Stimulated activated CD4-positive, alpha-beta T cell treated with anti-CD3 and anti-CD28 coated beads, Interleukin-12 subunit alpha, Interleukin-12 subunit beta, amount 100 ng/mL, for 48 hours (primary cell): ENCODE measurements at places on chromosomes 1 and 21.

GRCh38 chr1:68221980-68222373 is 10.3 kb downstream of the WLS start:
- no peak for DNase-seq

- DNase-seq, result no peak
Observed at GRCh38 chr1:37035796-37036666, 1.7 kb upstream of the GRIK3 start.

DNA sequence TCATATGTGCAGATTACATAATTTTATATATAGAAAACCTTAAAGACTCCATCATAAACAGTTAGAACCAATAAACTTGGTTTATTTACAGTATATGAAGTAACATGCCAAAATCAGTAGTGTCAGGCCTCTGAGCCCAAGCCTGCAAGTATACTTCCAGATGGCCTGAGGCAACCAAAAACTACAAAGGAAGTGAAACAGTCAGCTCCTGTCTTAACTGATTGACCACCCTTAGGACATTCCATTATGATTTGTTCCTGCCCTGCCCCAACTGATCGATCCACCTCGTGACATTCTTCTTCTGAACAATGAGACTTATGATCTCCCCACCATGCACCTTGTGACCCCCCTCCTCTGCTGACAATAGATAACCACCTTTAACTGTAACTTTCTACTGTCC is 630.3 kb downstream of the AMY1C start:
- no peak for DNase-seq

- DNase-seq, result no peak
Observed at GRCh38 chr21:36966821-36967768, 626 bp upstream of the HLCS start.

DNA sequence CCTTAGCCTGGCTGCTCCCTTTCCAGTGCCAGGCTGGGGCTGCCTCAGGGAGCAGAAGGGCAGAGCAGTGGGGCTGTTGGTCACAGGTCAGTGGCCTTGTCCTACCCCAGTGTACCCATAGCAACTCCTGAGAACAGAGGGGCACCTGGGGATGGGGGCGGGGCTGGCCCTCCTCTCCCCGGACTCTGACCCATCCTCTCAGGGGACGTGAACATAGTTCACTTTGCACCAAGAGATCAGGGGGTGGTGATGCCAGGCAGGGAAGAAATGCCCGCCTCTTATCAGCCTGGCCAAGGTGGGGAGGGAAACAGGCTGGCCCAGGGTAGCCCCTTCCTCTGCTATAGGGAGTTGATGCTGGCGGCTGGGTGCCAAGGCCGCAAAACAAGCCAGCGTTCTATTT is 4.9 kb downstream of the ETNK2 start:
- no peak for DNase-seq

GRCh38 chr1:216140730-216141524 is 282.3 kb downstream of the USH2A start:
- no peak for DNase-seq

DNA sequence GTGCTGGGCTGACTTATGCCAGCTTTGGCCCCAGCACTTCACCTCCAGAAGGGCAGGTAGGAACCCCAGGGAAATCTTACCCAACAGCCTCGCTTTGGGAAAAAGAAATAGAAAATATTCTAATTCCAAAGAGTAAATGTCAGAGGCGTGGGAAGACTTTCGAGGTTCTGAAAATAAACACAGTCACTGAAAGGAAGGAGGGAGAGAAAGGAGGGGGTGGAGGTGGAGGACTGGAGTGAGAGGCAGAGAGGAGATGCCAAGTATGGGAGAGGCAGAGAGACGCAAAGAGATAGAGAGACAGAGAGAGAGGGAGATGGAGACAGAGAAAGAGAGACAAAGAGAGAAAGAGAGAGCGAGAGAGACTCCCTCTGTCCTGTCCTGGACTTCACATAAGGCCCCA is 395.0 kb downstream of the PTPRU start:
- DNase-seq, result no peak

GRCh38 chr1:20134995-20135394 is 4.1 kb upstream of the PLA2G2F start:
- DNase-seq, result no peak

GRCh38 chr1:46173361-46173856 is 1.5 kb upstream of the TSPAN1 start:
- DNase-seq, result no peak

- DNase-seq, result no peak
Observed at GRCh38 chr1:89998306-89998705, 3.4 kb downstream of the ZNF326 start.

DNA sequence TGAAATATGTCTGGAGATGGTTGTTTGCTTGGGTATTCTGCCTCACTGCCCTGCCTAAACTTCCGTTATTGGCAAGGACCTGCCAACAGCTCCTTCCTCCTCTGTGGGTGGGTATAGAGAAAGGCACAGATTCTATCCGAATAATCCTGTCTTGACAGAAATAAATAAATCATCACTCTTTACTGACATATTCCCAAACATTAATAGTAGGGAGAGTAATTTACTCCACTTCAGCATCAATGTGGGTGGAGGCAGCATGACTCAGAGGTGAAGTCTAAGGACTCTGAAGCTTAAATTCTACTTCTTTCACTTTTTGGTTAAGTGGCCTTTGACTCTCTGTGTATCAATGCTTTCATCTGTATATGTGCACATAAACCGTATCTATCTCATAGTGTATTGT is 2.9 kb downstream of the CD84 start:
- no peak for DNase-seq

GRCh38 chr1:67166196-67166595 is at the start of gene IL23R:
Gene IL23R, plus strand, starts transcription at chr1:67166454. Its CDS starts 1,667 bp downstream, at chr1:67168121.
- DNase-seq, result peak; percentile 59

- no peak for DNase-seq
Observed at GRCh38 chr1:57770772-57771171, 346.9 kb upstream of the DAB1 start.

GRCh38 chr1:54218883-54219687 is 19.1 kb downstream of the MRPL37 start:
- DNase-seq, result no peak

- no peak for DNase-seq
Observed at GRCh38 chr1:24180676-24181075, 6.4 kb downstream of the IFNLR1 start.
